ENCODE measurements at places on chromosomes 1 and 21.

DNA sequence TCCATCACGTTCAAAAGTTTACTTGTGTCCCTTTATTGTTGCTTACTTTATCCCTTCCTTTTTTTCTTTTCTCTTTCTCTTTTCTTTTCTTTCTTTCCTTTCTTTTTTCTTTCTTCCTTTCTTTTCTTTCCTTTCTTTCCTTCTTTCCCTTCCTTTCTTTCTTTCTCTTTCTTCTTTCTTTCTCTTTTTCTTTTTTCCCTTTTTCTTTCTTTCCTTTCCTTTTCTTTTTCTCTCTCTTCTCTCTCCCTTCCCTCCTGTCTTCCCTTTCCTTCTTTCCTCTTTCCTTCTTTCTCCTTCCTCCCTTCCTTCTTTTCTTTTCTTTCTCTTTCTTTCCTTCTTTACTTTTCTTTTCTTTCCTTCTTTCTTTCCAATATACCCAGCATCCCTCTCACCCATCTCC lies 391.2 kb downstream of the DPYD start:
- no peak for DNase-seq

DNA sequence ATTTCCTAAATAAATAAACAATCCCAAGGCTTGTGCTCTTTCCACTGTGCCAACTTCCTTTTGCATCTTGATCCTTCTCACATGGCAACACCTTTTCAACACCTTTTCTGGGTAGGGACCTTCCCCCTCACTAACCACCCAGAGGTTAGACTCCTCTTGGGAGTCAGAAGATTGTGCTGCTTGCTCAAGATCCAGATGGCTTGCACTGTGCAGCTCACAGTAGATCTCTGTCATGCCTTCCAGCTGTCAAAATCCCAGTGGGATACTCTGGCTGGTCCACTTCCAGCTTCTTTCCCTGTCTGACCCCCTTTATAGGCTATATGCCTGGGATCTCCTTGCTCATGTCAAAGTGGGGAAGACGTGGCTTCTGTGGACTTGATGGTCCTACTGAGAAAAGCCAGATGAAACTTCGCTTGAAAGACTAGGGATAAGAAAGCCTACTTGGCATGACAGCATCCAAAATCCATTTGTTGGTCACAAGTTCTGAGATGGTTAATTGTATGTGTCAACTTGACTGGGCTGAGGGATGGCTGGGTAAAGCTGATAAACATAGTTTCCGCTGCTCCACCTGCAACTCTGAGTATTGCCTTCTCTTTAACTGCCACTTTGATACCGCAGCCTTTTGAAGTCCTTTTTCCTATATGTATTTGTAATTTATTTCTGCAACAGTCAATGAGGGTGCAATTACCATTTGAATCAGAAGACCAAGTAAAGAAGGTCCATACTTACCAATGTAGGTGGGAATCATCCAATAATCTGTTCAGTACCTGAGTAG lies 74.5 kb downstream of the S1PR1 start:
- DNase-seq = no peak

DNA sequence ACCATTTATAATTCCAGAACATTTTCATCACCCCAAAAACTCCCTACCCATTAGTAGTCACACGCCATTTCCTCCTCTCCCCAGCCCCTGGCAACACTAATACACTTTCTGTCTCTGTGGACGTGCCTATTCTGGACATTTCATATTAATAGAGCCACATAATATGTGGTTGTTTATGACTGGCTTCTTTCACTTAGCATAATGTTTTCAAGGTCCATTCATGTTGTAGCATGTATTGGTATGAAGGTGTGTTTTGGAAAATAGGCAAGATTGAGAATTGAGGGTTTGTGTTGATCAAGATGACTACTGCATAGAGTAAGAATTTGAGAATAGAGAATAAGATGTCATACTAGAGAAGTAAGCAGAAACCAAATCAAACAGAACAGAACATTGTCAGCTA lies 67.5 kb downstream of the ZFYVE9 start:
- DNase-seq = no peak

DNA sequence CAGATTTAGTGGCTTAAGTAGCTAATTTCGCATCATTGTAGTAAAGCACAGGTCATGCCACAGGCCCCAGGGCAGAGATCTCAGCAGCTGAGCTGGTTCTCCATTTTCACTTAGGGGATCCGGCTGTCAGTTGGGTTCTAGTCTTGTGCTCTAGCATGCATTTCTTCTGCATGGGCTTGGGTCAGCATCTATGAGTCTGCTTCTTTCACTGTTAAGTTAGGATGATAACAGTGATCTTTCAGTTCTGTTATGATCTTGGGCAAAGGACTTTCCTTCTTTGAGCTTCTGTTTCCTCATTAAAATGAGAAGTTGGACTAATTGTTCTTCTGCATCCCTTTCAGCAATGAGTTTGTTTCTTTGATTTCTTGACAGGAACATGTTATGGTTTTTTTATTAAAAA lies 123.6 kb upstream of the DNAH14 start:
- no peak for DNase-seq

- no peak for DNase-seq
Measured at GRCh38 chr1:15423355-15424077, 13.8 kb downstream of the EFHD2 start.

DNA sequence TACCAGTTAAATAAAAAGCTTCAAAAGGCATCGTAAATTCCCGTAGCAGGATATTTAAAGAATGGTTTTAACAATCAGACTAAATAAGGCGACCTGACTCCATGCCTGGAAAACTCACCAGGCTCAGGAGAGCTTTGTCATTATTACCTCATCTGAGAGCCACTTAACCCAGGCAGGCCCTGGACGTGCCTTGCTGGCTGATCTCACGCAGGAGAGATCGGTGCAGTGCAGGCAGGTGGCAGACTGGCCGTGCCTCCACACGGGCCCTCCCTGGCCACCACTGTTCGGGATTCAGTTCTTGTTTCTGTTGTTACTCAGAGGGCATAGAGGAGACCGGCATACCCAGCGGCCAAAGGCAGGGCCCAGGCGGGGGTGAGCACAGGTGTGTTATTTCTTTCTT lies 6.4 kb downstream of the MT1HL1 start:
- DNase-seq = no peak

DNA sequence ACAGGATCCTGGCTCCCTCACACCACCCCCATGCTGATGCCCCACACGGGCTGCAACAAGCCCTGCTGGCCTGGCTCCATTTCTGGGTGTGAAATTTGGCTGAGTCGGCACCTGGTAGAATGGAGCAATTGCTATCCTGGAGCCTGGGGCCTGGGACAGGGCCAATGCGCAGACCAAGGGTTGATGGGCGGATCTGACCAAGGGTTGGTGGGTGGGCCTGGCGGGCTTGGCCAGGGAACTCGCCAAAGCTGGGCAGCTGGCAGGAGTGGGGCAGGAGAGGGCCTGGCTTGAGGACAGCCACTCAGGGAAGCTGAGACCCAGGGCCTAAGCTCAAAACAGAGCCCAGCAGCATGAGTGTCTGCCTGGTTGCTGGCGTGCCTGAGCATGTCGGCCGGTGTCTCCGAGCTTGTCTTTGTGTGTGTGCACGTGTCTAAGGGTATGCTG lies 70.9 kb upstream of the POU3F1 start:
- no peak for DNase-seq

DNA sequence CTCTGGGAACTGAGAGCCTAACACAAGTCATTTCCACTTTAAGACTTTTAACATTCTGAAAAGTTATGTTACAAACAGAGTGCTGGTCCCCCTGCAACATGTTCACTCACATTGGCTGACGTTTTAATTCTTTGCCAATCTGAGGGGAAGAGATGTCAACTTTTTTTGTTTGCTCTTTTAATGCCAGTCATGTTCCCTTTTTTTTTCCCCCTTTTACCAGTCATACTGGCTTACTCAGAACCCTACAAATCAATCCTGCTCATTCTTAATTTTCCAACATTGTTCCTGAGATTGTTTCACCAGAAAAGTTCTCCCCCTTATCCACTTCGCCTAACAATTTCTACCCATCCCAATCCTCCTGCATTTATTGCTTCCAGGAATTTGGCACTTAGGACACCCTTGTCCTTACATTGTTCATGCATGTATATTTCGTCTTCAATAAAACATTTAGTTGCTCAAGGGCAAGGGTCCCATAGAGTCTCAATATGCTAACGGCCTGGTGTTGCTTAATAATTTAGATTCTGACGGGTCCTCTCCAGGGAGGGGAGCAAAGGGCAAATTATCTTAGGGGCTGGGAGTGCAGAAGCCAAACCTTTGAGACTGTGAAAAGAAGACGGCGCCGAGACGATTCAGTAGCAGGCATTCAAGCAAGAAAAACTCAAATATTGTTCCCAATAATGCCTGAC lies 624 bp upstream of the CR1L start:
- no peak for DNase-seq

DNA sequence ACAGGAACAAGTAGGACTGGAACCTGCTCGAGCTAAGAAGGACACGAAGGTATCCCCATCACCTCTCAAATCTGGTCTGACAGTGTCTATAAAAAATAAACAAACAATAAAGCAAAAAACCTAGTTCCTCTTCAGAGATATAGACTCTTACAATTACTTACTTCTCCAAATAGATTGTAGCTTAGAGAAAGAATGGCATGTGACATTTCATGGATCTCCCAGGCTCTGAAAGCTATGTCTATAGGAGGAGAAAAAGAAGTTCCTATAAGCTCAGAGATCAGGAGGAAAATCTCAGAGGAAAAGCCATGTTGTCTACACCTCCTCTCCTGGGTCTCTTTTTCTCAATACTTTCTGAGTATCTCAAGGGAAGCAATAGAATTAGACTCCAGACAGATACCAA lies 12.3 kb upstream of the OR10J5 start:
- no peak for DNase-seq

- DNase-seq = no peak
Measured at GRCh38 chr1:55969322-55969721, 610.0 kb downstream of the PLPP3 start.

- DNase-seq = no peak
Measured at GRCh38 chr1:116262995-116263385, 110.1 kb upstream of the ATP1A1 start.

DNA sequence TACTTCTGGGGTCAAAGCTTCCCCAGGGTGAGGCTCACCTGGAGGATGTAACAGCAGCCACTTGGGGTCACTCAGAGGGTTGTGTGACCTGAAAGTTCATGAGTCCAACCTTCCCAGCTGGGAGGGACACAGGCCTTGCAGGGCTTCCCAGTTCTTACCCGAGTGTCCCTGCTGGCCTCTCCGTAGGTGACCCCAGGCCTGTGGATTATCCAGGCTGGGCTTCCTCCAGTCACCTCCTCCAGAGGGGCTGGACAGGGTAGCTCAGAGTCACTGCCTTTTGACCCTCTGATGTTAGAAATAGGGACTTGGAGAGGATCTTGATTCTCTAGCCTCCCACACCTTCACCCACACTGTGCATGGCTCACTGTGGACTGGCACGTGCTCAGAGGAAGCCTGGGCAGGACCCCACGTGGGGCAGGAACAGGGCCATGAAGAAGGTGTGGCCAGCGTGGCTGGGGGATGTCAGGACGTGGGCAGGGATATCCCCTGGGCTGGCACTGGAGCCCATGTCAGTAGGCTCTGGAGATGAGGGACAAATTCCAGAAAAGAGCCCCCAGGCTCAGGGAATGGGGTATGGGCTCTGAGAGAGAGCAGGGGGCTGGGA lies 131.8 kb downstream of the ACTL8 start:
- no peak for DNase-seq

DNA sequence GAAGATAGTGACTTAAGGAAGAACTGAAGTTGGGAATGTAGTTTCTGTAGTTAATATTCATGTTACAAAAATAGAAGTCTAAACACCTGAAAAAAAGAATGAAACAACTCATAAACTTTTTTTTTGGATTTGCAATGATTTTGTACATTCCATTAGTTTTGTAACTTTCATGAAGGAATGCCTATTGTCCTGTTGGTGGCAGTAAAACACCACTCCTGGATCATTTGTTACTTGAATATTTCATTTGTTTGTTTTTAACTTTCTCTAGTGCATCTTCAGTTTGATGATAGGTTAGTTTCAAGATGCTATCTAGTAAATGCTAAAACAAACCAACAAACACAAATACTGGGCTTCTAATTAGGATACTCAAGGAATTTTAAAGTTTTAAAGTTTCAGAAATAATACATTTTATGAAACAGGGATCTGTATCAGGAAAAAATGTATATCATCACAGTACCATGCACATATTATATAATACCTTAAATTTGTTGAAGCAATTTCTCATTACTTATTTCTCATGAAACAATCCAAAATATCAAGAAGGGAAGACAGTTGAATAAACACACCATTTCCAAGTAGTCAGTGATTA lies 229.7 kb upstream of the CACYBP start:
- DNase-seq = no peak

DNA sequence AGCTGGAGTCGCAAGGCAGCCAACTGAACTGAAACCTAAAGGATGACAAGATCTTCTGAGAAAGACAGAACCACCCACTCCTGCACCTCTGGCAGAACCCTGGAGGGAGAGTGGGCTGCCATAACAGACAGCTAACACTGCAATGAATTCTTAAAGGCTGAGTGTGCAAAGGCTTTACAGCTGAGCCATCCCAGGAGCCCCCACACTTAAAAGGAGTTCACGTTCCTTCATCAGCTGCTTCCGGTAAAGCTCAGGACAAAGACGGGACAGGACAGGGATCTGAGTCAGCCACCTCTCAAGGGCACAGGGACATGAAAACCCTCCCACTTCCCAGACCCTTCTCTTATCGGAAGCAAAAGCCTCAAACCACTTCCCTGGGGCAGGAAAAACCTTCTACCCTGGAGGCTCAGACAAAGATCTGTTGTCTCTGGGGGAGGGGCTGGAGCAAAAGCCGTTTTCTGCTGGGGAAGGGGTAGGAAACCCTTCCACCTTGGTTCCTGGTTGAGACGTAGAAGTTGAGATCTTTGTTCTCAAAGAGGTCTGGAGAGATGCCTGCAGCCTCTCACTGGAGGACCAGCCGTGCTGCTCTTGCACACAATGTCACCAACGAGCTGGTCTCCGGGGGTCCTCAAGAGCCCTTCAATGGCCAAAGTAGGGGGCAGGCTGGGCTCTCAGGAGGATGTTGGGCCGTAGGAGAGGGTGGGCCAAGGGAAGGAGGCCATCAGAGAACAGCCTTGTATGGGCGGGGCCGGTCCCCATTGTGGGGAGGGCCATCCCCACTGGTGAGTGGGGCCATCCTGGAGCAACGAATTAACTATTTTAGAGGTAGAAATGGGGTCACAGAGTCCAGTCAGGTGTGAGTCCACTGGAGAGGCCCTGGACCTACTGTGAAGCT lies 452.4 kb downstream of the PTPRU start:
- DNase-seq = no peak

DNA sequence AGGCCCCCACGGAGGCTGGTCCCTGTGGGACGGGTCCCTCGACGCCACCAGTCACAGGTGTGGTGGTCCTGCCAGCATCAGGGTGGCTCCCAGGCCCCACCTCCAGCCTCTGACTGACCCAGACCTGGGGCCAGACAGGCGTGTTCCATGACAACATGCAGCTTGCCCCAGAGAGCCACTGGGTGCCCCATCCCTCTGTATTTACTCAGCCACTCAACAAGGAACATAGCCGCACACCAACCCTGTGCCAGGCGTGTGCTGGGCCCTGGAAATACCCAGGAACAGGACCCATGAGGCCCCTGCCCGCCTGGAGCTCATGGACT lies 65.4 kb downstream of the MATN1 start:
- DNase-seq = no peak

GRCh38 chr1:150233359-150234308 lies 2.3 kb downstream of the ANP32E start:
- no peak for DNase-seq

GRCh38 chr21:38181096-38181495 lies 75.7 kb upstream of the KCNJ15 start:
- DNase-seq = no peak
